ENCODE measurements at places on chromosomes 16 and 17.

DNA sequence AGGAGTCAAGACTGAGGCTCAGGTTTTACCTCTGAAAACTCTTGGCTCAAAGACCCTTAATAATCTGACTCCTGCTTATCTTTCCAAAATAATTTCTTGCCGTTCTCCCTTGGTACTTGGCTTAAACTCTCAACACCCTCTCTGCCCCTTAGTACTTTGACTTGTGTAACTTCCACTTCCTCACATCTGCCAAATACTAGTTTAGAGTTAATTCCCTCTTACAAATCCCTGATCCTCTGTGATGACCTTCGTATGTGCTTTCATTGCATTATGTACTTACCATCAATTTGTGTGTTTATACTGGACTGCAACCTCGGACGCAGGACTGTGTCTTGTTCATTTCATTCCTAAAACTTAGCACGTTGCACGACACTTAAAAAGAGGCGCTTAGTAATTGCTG, 35.2 kb downstream of the ZNF207 start:
- no peak for DNase-seq

DNA sequence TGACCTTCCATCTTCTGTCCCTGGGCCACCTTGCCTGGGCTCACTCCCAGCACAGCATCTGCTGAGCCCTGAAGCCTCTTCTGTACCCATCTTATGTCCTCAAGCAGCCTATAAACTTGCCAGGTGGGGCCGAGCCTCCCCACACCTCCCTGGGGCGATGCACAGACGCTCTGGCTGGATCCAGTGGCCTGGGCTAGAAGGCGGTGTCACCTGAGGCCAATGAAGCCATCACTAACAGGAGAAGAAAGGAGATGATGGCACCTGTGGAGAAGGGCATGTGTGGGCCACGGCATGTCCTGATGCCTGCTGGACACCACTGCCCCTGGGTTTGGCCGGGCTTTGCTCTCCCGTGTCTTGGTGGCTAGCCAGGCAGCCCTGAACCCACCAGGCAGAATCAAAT, 45.5 kb downstream of the PEMT start:
- DNase-seq = no peak

DNA sequence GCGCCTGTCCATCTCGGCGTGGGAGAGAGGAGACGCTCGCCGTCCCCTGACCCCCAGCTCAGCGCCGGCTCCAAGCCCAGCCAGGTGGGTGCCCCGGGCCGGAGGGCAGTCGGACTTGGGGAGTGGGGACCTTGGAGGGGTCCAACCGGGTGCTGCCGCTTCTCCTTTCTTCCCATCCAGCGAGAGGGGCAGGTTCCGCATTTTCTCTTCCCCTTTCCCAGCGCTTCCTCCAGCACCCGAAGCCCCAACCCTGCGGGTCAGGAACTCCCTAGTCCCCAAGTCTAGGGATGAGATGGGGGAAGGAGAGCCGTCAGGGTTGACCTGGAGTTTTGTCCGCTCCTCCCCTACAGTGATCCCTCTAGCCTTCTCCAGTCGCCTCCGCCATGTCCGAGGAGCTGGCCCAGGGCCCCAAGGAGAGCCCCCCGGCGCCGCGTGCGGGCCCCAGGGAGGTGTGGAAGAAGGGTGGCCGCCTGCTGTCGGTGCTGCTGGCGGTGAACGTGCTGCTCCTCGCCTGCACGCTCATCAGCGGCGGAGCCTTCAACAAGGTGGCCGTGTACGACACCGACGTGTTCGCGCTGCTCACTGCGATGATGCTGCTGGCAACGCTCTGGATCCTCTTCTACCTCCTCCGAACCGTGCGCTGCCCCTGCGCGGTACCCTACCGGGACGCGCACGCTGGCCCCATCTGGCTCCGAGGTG, at the start of gene OTOP2:
TSS of gene OTOP2 (plus strand) at position 24 of the 699 bp plus-strand sequence. CDS start at position 384, 360 bp downstream.
- DNase-seq = no peak

- no peak for DNase-seq
These were observed 124.7 kb upstream of the PLCG2 start for GRCh38 chr16:81654346-81654745.

GRCh38 chr16:17843905-17844304, 373.1 kb upstream of the XYLT1 start:
- no peak for DNase-seq
